ENCODE measurements at places on chromosomes 7 and 10.

DNA sequence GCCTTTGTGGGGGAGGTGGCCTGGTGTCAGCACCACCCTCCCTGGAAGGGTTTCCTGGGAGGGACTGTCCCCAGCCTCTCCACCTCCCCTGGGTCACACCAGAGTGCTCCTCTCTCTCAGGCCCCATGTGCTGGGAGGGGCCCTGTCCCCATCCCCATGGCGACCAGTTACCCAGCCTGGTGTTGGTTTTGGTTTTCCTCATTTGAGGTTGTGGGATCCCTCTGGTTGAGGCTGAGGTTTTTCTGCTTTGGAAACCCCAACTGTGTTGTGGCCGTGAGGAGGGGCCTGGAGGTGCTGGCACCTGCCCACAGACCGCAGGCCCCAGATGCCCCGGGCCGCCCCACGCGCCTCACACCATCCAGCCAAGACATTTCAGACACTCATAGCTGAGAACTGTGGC is 106.3 kb downstream of the GRK5 start:
- no peak for DNase-seq

DNA sequence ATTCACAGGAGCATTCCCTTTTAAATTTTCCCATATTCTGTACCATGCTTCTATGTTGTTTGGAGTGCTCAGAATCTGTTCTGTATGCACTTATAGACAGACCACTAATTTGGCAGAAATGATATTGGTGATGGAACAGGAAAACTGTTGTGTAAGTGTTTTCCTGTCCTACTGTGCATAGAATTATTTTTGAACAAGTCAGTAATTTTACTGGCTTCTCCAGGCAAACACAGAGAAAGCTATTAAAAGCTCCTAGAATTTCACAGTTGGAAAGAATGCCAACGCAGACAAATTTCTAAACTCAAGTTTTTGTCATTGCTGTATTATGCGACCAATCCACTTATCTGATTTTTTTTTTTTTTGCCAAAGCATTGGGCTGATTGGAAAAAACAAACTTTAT is 55.7 kb downstream of the ANKMY2 start:
- DNase-seq, result no peak

GRCh38 chr7:48868916-48869315 is 55.4 kb upstream of the CDC14C start:
- no peak for DNase-seq

DNA sequence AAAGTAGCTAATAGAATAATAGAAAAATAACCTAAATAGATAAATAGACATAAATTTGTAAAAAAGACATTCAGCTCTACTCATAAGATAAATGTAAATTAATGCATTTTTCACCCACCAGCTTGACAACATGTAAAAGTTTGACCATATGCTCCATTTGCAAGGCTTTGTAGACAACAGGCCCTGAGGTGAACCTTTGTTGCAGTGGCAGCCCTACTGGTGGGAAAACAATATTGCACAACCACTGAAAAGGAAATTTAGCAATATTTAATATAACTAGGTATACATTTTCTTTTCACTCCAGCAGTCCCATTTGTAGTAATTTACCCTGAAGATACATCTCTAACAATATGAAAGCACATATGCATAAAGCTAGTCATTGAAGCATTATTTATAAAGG is 39.0 kb upstream of the ADRA2A start:
- DNase-seq, result no peak

GRCh38 chr7:158357898-158358821 is 229.5 kb downstream of the PTPRN2 start:
- no peak for DNase-seq

- DNase-seq, result no peak
These were observed 267.7 kb downstream of the ELMO1 start for GRCh38 chr7:37180828-37181549.

GRCh38 chr7:158655931-158656441 is 48.6 kb downstream of the NCAPG2 start:
- no peak for DNase-seq

DNA sequence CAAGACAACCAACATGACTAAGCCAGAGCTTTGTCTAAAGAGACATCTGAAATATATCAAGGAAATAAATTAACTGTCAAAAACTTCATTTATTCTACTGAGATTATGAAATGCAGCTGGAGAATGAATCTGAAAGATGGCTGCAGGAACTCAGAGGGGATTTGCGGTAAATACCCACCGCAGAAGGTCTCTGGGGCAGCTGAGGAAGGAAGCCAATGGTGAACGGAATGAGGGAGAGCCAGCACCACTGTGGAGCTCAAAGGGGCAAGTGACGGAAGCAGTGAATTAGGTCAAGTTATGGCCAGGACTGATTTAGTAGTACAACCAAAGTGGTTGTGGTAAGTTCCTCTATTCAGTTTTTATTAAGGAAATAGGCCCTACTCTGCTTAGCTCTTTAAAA is 215.3 kb upstream of the GLI3 start:
- DNase-seq, result no peak

DNA sequence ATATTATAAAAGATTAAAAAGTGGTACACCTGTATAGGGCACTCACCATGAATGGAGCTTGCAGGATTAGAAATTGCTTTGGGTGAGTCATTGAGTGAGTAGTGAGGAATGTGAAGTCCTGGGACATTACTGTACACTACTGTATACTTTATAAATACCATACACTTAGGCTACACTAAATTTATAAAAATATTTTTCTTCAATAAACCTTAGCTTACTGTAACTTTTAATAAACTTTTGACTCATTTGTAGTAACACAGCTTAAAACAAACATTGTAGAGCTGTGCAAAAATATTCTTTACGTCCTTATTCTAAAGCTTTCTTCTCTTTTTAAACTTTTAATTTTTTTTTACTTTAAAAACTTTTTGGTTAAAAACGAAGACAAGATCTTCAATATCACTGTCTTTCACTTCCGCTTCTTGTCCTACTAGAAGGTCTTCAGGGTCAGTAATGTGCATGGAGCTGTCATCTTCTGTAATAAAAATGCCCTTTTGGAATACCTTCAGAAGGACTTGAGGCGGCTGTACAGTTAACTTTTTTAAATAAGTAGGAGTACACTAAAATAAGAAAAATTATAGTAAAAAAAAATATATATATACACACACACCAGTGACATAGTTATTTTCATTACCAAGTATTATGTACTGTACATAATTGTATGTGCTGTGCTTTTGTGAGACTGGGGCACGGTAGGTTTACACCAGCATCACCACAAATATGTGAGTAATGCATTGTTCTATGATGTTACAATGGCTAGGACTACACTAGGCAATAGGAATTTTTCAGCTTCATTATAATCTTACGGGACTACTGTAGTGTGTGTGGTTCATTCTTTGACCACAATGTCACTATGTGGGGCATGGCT is 3.5 kb downstream of the STK31 start:
- DNase-seq, result no peak

DNA sequence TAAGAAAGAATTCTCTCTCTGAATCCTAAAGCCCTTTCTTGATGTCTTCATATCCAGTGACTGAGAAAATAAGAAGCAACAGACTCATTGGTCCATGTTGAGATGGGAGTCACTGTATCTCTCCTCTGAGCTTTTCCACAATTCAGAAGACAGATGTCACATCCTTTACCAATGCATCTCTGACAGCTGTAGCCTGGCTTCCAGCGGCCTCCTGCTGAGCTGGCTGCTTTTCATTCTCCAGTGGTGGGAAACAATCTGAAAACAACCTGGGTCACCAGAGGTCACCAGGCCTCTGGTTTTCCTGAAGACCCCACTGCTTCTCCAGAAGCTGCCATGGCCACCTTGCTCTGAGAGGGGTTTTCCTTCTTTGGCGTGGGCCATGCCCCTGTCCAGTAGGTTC is 18.3 kb upstream of the RPA3 start:
- DNase-seq, result no peak

- no peak for DNase-seq
These were observed 4.9 kb downstream of the RADIL start for GRCh38 chr7:4878336-4879335.

GRCh38 chr7:130902755-130903357 is 168.8 kb upstream of the KLF14 start:
- DNase-seq, result no peak

GRCh38 chr10:121293110-121293509 is 305.1 kb downstream of the FGFR2 start:
- no peak for DNase-seq

DNA sequence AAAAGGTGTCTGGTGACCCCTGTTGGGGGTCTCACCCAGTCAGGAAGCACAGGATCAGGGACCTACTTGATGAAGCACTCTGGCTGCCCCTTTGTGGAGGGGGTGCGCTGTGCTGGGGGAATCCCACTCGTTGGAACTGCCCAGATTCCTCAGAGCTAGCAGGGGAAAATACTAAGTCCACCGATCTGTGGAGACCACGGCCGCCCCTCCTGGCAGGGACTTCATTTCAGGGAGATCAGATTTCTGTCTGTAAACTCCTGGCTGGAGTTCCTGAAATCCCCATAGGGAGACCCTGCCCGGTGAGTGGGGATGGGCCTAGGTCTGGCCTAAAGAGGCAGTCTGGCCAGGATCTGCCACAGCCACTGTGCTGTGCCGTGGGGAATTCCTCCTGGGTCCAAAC is 79.3 kb upstream of the ADCY1 start:
- no peak for DNase-seq

- no peak for DNase-seq
These were observed 56.6 kb downstream of the BMPER start for GRCh38 chr7:33961948-33962347.

- no peak for DNase-seq
These were observed 40.6 kb upstream of the SMNDC1 start for GRCh38 chr10:110345286-110345685.

DNA sequence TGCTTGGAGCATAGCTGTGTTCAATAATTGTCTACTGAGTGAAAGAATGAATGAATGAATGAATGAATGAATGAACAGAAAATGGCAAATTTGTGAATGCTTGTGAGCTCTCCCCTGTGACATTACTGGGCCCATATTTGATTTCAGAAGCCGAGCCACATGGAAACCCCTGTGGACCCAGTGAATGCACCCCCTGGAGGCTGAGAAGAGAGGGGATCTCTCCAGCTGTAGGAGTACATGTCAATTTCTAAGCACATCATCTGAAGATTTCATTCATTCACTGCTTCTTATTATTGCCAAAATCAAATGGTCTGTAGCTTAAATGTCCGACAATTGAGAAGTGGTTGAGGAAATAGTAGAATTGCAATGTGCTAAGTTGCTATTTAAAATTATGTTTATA is 58.3 kb upstream of the DOCK1 start:
- no peak for DNase-seq

GRCh38 chr10:22478555-22479334 is 133.4 kb downstream of the SPAG6 start:
- DNase-seq, result no peak

- DNase-seq, result no peak
These were observed 58.4 kb upstream of the TNRC18 start for GRCh38 chr7:5482020-5482498.

GRCh38 chr7:126177782-126178181 is 1075.0 kb downstream of the GRM8 start:
- no peak for DNase-seq

GRCh38 chr10:58576751-58577436 is 64.2 kb downstream of the BICC1 start:
- no peak for DNase-seq

DNA sequence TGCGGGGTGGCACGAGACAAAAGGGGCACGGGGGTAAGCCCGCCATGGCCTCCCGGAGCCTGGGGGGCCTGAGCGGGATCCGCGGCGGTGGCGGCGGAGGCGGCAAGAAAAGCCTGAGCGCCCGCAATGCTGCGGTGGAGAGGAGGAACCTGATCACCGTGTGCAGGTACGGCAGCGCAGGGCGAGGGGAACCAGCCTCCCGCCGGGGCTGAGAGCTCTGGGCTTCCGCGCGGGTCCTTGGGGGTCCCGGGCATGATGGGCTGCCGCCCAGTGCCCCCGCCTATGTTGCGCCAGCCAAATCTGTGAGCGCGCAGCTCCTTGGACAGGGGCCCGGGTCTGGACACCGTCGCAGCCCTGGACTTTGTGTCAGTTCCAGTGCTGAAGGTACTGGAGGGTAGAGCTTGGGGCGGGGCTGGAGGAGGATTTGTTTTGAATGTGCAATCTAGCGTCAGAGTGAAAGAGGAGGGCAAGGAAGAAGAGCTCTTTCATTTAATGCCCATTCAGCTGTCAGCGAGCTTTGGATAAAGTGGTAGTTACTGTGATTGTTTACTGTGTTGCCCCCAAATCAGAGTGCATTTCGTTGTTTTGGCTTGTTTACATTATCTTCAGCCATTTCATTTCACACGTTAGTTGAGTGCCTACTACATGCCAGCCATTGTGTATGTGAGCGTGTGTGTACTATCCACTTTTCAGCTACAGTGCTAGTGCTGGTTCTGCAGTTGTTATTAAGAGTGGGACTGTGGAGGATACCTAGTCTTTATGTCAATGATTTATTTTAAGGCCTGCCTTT is 777 bp downstream of the RUNDC3B start:
- no peak for DNase-seq

GRCh38 chr7:151924508-151924907 is 31.7 kb upstream of the GALNTL5 start:
- DNase-seq, result no peak

DNA sequence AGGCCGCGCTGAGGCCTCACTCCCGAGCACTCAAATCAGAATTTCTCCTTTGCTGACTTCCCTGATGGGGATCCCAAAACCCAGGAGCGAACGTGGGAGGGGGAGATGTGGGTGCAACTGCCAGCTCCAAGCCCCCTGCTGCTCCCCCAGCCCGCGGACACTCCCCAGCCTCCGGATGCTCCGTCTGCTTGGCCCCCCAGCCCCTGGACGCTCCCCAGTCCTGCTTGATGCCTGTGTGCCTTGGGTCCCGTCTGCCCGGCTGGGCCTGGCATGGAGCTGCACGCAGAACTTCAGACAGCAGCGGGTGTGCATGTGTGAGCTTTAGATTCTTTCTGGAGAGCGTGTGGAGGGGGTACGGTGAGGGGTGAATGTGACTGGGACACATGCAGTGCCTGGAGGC is 4.7 kb upstream of the SHH start:
- DNase-seq, result no peak

- DNase-seq, result no peak
These were observed 3.0 kb downstream of the LAMB1 start for GRCh38 chr7:107999779-108000560.

DNA sequence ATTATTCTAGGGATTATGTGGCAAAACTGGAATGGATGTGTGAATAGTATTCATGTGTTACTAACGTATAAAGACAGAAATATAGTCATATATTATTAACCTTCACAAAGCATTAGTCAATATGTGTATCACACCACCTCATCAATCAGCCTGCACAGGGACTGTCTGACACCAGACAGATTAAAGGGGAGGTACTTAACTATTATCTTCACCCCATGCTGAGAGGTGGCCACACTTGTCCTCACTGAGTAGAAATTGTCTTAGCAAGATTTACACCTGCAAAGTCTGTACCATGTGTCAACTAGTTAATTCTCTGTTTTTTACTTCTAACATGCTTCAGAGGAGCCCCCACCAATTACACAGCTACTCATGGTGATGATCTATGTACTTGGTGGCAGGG is 146.3 kb upstream of the LRGUK start:
- DNase-seq, result no peak

All from NCI-H187 treated with DMSO at 0.1 percent for 48 hours (cell line).